ENCODE measurements at places on chromosomes 2 and 18. TPM values are rescaled to one million over a fixed set of nuclear protein-coding genes. Genes with fewer than 3 reads are reported as not detected.

DNA sequence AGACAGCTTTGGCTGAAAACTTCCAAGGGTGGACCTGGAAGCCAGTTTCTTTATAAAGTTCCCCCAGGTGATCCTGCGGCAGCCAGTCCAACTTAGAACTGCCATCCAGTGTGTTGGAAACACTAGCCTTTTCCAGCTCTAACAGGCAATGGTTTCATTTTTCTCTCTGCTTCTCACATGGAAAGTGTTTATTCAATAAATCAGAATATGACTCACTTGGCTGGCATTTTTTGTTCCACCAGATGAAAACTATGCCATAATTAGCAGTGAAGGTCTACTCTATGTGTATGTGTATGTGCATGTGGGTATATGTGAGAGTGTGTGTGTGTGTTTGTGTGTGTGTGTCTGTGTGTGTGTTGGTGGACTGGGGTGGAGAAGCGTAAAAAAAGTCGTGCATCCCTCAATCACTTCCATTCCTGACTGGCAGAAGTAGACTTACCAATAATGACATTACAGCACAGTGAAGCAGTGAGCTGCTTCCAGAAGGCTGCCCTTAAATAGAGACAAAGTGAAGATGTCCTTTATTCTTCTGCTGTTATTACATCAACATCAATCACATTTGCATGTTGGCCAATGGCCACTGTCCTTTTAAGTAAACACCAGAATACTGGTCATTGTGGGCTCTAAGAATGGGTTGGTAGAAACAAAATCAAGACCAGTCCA, 90.9 kb upstream of the SETBP1 start:
- no peak for DNase-seq
- no peak overlapping the region for H3K4me3 ChIP-seq
- H3K27ac ChIP-seq: no peak overlapping the region
- no peaks in the 10 kb centered on the region for H3K36me3 ChIP-seq
- peaks cover 4% of the 10 kb centered on the region for H3K27me3 ChIP-seq

- no peaks in the 10 kb centered on the region for H3K27me3 ChIP-seq
- no peaks in the 10 kb centered on the region for H3K4me1 ChIP-seq
- H3K36me3 ChIP-seq: no peaks in the 10 kb centered on the region
- H3K27ac ChIP-seq: no peak overlapping the region
- H3K4me3 ChIP-seq: no peak overlapping the region
Observed at GRCh38 chr2:235706506-235706905, 212.7 kb downstream of the AGAP1 start.

- no peaks in the 10 kb centered on the region for H3K27me3 ChIP-seq
- no peak for DNase-seq
- H3K4me3 ChIP-seq: no peak overlapping the region
- no peak overlapping the region for H3K27ac ChIP-seq
Observed at GRCh38 chr2:17076533-17076932, 410.9 kb upstream of the CYRIA start.

Gene LPIN2
- total RNA-seq: 95.3 TPM

Measured in activated CD4-positive, alpha-beta T cell treated with anti-CD3 and anti-CD28 coated beads for 36 hours (primary cell).